ENCODE measurements at places on chromosomes 16 and 17.

DNA sequence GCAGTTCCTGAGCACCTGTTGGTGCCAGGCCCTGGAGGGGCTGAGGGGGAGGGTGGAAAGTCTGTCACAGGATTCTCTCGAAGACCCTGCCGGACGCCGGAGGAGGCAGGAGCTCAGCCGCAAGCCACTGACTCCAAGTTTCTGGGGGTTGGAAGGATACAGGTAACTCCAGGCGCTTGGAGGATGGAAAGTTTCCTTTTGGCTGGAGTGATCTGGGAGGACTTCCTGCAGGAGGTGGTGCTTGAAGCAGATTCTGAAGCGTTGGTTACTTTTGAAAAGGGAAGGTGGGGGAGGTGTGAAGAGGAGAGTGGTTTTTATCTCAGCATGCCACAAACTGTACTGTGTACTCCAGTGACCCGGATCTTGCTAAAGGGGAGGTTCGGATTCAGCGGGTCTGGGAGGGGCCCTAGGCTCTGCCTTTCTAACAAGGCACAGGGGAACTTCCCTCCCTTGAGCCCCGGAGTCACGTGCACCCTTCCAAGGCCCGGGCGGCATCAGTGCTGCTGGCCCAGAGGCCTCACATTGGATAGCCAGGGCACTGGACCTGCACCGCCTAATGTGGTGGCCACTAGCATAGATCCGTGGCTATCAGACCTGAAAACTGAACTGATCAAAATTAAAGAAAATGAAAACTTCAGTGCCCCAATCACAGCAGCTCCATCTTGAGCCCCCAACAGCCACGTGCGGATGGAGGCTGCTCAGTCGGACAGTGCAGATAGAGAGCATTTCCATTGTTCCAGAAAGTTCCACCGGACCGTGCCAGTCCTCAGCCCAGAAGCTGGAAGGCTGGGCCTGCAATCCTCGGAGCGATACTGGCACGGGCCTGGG is 42.2 kb upstream of the GSE1 start:
- no peak for DNase-seq

DNA sequence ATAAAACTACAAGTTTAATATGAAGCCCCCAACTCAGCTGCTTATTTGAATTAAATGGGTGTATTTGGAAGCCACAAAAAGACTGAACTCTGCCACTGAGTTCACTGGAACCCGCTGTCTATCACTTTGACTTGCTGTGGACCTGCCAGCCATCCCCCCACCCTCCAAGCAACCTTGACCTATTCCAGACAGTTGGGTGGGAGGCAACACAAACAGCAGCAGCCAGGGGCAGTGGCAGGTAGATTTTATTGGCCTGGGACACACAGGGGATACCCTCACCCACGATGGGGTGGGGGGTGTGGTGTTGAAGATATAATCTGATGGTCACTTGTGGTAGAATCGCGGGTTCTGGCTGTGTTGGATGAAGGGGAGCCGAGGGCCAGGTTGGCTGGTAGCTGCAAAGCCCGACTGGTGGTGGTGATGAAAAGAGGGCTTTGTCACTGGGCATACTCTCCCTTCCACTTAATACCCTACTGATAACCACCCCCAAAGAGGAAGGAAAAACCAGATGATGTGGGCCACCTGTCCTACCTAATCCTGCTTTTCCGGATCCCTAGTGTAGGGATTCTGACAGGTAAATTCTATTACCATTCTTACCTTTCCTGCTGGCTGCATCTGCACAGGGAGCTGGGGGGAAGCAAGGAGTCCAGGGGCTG is 2.6 kb downstream of the GPS2 start:
- no peak for DNase-seq

GRCh38 chr16:4859900-4860255 is 12.6 kb downstream of the UBN1 start:
- DNase-seq = no peak

DNA sequence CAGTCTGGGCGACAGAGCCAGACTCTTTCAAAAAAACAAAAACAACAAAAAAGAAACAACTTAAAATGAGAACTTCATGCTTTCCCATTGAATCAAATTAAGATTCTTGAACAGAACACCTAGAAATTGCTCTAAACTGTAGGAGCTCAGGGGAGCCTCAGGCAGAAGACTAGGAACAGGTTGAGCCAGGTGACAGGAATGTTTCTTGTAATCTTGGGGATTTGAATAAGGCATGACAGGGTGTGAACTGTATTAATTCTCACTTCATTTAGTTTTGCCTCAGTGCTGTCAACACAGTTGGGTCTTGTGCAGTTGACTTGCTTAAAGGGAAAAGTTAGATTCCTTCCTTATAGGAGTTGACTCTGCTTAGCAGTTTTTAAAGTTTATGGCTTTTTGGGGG is 27.8 kb downstream of the SOCS7 start:
- no peak for DNase-seq

DNA sequence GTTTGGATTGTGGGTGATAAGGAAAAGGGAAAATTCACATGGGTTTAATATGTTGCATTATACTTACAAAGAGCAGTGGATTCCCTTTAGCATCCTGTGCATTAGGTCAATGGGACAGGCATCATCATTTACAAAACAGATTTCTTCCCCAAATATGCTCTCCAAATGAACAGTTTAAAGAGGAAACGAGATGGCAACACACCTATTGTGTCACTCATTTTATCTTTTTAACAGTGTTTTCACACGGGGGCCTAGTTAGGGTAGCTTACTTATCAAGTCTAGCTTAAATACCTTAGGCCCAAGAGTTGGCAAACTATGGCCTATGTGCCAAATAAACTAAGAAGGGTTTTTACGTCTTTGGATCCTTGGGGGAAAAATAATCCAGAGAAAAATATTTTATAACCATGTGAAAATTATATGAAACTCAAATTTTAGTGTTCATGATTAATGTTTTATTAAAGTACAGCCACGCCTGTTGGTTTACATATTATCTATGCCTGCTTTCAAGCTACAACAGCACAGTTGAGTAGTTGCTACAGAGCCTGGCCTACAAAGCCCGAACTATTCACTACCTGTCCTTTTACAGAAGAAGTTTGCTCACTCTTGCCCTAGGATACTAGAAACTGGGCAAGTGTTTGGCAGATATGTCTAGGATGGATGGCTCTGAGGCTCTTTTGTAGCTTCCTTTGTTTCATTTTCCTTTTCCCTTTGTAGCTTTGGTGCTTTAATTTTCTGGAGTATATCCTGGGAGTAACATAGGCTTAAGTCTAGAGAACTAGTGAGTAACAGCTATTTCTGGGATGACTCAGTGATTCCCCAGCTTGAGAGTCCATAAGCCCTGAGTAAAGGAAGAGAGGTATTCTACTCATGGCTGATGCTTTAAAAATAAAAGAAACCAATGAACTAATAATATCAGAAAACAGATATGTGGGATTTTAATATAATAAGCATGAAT is 12.4 kb downstream of the NUP93 start:
- DNase-seq = peak; percentile 85

- peak; percentile 57 for DNase-seq
Measured at GRCh38 chr17:61635913-61636432, 45.0 kb upstream of the NACA2 start.

GRCh38 chr17:69812240-69812837 is 262.7 kb upstream of the KCNJ16 start:
- DNase-seq = peak; percentile 9

DNA sequence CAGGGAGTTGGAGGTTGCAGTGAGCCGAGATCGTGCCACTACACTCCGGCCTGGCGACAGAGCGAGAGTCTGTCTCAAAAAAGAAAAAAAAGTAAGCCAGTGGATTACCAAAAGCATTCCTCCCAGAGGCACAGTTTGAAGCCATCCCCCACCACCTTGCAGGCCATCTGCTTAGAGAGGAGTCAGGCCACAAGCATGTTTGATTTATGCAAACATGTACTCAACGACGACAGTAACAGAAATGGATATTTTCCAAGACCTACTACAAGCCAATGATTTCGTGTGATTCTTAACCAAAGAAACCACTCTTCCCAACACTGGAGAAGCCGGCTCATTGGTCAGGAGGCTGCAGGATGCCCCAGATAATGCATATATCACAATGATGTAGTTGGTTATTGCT is 34.8 kb downstream of the MYH13 start:
- DNase-seq = peak; percentile 95

DNA sequence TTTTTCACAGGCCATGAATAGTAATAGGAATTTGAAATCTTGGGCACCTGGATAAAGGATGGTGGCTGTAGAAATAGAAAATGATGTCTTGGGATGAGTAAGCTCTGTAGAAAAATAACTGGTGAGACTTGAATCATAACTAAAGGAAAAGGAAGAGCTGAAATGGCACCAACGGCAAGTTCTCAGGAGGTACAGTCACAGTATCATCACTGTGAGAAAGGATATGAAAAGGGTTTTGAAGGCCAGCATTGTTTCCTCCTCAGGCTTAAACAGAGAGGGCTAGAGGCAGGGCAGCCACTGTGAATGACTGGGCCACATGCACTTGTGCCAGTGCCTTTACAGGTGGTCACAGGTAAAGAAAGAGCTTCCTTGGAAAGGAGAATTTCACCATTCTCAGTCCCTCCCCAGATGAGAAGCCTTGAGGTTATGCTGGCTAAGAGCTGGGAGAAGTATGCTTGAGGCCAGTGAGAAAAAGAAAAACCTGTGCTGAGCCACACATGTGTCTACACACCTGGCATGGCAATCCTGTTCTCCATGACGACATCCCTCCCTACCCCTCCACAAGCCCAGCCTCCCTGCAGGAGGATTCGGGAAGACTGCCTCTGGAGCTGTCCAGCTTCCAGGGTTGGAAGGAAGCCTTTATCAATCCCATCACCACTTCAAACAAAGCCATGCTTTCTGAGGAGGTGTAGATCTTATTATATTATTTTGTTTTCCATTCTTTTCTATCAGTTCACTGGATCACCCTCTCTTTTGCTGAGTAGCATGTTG is 3.8 kb upstream of the ANKFN1 start:
- DNase-seq = no peak

DNA sequence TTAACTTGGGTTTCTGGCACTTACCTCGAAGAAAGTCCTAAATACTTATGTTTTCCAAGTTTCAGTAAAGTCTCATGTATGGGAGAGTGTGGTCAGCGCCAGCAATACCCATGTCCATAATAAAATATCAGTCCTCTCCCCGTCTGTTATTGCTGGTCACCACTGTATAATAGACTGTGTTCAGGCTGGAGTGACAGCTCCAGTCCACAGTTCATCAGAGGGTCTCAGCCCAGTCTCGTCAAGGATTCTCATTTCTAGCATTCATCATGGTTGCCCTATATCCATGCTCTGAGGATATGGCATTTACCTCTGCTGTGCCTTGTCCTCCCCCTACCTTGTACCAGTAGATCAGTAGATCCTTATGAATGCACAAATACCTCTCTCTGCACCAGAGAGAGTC is 384.5 kb downstream of the NPIPA7 start:
- no peak for DNase-seq

GRCh38 chr16:14020141-14020540 is 51.0 kb upstream of the MRTFB start:
- DNase-seq = no peak

- DNase-seq = no peak
Measured at GRCh38 chr17:78771758-78772382, 10.2 kb downstream of the CYTH1 start.

DNA sequence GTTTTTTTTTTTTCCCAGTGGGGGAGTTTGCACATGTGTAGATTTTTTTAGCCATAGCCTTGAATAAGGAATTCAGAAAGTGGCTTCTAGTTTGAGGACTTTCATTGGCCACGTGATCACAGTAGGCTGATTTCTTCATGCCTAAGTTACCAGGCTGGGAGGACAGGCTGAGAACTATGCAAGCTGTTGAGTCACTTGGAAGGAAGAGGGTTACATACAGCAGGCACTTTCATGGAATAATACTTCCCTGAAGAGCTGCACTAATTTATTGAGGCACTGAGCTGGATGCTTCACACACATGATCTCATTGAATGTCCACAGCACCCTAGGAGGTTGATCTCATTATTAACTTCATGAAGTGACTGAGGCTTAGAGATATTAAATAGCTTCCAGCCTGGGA is 22.8 kb downstream of the PRKCB start:
- no peak for DNase-seq

DNA sequence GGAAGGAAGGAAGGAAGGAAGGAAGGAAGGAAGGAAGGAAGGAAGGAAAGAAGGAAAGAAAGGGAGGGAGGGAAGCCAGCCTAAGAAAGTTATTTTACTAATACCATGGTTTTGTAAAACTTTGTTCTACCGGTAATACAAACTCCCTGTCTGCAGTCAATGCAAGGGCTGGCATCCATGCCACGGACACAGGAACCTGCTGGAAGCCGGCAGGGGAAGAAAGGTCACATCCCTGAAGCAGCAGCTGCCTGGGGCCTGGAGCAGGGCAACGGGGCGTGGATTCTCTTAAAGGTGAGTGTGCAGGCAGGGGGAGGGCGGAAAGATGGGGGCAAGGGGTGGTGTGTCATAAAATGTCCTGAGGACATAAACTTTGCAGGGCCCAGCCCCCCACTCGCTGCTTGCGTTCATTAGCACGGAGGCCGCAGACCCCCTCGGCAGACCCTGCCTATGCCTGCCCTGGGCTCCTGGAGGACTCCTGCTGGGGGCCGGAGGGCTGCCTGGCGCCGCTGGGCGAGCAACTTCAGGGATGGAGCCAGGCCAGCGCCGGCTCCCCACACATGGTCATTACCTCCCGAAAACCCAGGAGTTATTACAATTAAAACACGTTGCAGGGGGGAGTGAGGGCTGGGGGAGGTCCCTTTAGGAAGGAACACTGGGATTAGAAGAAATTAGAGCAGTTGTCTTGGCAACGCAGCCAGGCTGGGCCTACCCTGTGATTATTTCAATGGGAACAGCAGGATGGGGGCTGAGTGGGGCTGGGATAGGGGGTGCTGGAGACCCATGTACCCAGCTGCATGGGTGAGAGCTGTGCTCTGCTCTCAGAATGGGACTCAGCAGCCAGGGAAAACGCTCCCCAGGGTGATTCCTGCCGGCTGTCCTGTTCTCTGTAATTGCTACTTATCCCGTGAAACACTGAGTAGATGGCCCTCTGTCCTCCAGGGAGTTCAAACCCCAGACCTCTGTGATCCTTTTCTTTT is 257.9 kb downstream of the SOX9 start:
- no peak for DNase-seq

GRCh38 chr17:17395246-17395802 is 81.5 kb upstream of the MED9 start:
- DNase-seq = no peak

All from fibroblast of skin of right quadriceps (primary cell).